ENCODE measurements at places on chromosomes 2 and 18. TPM values are rescaled to one million over a fixed set of nuclear protein-coding genes. Genes with fewer than 3 reads are reported as not detected.

GRCh38 chr2:121902171-121902591, 146.7 kb downstream of the TSN start:
- no peaks in the 10 kb centered on the region for H3K36me3 ChIP-seq
- DNase-seq, result no peak
- H3K4me3 ChIP-seq, result no peak overlapping the region
- no peaks in the 10 kb centered on the region for H3K4me1 ChIP-seq
- no peak overlapping the region for H3K27ac ChIP-seq
- H3K27me3 ChIP-seq, result no peaks in the 10 kb centered on the region

- no peaks in the 10 kb centered on the region for H3K27me3 ChIP-seq
- no peak for DNase-seq
- H3K27ac ChIP-seq, result no peak overlapping the region
- H3K4me3 ChIP-seq, result no peak overlapping the region
- H3K36me3 ChIP-seq, result no peaks in the 10 kb centered on the region
- H3K4me1 ChIP-seq, result no peaks in the 10 kb centered on the region
These were observed 260.8 kb downstream of the RDH14 start for GRCh38 chr2:18299423-18300212.

DNA sequence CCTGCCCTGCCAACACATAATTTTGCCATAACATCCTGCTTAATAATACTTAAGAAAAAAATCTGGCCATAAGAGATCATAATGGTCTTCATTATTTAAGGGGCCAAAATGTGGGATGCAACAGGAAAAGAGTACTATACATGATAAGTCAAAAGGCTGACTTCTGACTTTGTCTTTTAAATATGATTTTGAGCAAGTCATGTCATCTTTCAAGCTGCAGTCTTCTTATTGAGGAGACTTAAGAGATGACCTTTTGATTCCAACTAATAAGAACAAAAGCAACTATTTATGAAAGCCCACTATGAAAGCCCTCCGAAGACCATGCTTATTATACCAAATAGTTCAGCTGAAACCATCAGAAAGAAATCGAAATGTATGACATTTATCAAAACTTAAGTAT, 41.6 kb downstream of the PUM2 start:
- no peak for DNase-seq
- no peaks in the 10 kb centered on the region for H3K27me3 ChIP-seq
- H3K27ac ChIP-seq, result no peak overlapping the region
- peaks cover 38% of the 10 kb centered on the region for H3K36me3 ChIP-seq

- no peak overlapping the region for H3K27ac ChIP-seq
- H3K27me3 ChIP-seq, result no peaks in the 10 kb centered on the region
- no peaks in the 10 kb centered on the region for H3K36me3 ChIP-seq
- no peaks in the 10 kb centered on the region for H3K4me1 ChIP-seq
These were observed 291.8 kb downstream of the NEDD4L start for GRCh38 chr18:58335821-58336220.

The IL36A gene
- total RNA-seq, result not detected

The SFT2D3 gene
- 3.6 TPM for total RNA-seq

Measured in activated CD4-positive, alpha-beta memory T cell treated with anti-CD3 and anti-CD28 coated beads for 36 hours (primary cell).